ENCODE measurements at places on chromosomes 5 and 9.

DNA sequence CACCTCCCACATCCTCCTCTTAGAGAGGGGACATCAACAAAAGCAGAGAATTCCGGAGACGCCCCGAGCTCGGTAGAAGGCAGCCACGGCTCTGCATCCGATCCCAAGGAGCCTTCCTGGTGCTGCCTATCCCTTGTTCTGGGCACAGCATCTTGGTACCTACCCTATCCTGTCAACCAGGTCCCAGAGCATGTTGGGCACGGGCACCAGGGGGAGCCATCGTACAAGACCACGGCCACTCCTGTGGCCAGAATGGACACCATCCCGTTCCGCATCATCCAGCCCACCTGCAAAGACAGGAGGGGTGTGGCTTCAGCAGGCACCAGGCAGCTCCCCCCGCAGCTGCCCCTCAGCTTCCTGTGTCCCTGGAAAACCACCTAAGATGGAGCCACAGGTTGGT lies 62.7 kb upstream of the ZNF354A start:
- DNase-seq: no peak

DNA sequence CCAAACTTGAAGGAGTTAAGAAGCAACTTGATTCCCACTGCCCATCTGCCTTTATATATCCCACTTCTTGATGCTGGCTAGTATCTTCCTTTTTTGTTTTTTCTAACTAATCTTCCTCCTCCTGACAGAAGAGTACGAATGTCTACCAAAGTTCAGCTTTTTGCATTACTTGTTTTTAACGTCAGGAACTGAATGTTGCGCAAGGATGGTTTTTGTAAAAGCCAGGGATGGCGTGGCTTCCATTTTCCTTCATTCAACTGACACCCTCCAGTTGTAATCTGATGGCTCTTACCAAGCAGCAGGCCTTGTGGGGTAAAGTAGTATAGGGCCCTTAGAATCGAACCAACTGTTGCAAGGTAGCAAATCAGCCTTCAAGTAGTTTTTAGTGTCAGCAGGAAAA lies 70.8 kb upstream of the GPR151 start:
- no peak for DNase-seq

- no peak for DNase-seq
Observed at GRCh38 chr5:75331-76320, 16.3 kb upstream of the PLEKHG4B start.

DNA sequence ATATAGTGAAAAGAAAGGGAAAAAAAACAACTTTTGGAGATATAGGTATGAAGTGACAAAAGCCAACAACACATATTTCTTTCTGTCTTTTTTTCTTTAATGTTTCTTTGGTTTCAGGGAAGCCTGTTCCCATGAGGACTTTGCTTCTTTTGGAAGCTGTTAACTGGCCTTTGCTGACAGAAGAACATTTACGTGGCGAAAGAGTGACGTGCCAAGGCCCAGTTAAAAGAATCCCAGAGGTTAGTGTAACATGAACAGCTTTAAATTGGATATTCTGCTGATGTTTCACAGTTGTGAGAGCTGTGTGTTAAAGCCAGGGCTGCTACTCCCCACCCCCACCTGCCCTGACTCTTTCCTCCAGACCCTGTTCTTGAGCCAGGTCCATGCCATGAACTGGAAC lies 275.9 kb downstream of the CRB2 start:
- DNase-seq: no peak

- no peak for DNase-seq
Observed at GRCh38 chr5:178350361-178351220, 118.0 kb upstream of the PHYKPL start.

DNA sequence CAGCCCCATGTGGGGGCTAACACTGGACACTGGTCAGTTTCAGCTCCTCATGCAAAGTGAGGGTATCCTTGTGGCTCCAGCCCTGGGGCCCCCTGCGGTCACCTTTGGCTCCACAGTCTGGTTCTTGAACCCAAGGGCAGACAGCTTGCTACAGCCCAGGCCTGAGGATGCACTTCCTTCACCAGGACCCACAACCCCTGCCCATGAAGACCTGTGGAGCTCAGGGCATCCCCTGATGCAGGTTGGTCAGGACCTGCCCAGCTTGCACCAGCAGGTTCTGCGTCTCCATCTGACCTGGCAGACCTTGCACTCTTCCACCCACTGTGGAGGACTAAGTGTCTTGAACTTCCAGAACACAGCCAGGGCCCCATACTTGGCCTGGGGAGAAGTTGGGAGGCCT lies 3.7 kb upstream of the MRNIP start:
- no peak for DNase-seq

DNA sequence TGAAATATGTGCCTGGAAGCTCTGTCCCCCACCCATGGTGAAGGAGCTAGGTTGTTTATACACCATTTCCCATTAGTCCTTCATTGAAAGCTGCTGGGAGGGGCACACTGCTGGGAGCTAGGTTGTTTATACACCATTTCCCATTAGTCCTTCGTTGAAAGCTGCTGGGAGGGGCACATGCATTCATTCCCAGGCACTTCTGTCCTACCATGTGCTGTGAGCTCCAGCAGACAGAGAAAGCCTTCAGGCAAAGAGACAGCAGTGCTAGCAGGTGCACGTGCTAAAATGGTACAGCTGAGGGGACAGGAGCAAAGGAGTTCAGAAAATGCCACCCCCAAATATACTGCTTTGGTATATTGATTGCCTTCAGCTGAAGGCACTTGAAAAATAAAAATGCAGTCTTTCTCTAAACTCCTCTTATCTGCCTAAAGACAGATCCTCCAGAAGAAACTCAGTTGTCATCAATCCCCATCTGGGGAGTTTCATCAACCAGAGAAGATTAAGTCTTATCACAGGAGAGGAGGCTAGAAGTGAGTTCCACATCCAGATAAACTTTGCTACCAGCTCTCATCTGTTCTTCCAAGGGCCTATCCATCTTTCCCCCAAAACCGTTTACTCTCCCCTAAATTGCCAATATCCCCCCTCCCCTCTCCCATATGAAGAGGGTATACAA lies 27.7 kb upstream of the DAPK1 start:
- no peak for DNase-seq

GRCh38 chr5:171825051-171825450 lies 39.4 kb downstream of the SMIM23 start:
- no peak for DNase-seq

DNA sequence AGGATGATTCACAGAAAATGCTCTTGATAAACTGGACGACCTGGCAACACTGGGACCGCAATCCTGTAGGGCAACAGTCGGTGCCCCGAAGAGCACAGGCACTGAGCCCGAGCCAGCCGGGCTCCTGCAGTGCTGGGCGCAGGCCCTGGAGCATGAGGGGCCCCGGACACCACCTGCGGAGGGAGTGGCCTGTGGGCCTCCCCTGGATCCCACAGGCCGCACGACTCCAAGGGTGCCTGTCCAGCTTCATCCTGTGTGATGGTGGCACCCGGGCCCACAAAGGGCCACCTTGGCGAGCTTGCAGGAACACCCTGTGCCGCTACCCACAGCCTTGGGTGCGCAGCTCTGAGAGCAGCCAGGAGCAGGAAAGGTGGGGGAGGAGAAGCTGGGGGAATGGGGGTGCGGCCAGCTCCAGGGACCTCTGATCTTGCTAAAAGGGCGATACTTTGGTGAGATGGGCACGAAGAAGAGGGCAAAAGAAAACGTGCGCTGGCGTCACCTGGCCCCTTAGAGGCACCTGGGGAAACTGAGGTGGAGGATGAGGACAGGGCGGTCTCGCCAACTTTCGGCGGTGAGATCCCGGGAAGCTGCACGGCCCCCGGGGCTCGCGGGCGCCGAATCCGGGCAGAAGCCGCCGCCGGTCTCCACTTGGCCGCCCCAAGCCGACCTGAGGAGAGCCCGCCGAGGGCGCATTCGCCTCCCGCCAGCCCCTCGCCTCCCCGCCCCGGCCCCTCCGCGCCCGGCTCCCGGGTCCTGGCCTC lies 722 bp downstream of the TBC1D9B start:
- DNase-seq: no peak

DNA sequence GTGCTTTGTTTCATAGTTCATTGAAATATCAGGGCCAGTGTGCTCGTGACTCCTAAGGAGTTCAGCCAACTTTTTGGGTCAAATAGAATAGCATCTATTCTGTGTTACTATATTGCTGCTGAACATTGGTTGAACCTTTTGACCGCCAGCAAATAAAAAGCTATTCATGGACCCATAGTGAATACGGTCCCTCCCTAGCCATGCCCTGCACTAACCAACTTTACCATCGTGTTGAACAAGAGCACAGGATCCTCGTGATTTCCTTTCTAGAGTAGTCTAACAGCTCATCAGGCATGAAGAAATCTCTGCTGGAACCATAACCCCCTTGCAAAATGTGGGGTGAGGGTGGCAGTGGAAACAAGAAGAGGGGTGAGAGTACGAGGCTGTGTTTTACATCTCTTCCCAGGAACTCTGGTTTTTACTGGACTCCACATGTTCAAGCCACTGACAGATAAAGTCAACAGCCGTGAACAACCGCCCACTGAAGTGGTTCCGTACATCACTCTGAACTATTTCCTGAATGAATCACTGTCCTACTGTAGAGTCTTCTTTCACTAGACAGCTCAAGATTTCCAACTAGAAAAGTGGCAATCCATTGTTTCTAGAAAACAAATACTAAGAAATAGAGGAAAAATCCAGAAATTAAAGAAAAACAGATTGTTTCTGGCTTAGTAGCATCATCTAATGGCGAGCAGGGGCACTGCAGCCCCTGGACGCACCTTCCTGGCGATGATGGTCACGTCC lies 70.1 kb upstream of the SPATA31E1 start:
- peak; percentile 34 for DNase-seq

DNA sequence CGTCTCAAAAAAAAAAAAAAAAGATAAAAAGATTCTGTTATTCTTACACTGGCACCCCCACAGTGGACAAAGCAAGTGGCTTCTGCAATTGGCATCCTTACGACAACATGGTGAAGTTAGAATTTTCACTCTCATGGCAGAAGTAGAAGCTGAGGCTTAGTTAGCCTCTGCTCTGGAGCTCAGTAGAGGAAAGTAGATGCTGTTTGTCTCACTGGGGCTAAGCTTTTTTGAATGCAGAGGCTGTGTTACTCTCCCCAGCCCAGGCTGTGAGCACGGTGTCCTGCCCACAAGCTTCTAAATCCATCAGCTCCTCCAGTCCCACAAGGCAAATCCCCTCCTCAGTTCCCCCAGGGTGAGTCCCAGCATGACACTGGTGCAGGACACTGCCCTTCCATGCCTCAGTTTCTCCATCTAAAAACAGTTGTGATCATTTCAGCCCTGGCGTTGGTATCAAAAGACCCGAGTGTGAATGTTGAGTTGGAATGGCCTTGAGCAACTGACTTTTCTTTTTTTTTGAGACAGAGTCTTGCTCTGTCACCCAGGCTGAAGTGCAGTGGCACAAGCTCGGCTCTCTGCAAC lies 22.6 kb upstream of the PHF19 start:
- DNase-seq: no peak

DNA sequence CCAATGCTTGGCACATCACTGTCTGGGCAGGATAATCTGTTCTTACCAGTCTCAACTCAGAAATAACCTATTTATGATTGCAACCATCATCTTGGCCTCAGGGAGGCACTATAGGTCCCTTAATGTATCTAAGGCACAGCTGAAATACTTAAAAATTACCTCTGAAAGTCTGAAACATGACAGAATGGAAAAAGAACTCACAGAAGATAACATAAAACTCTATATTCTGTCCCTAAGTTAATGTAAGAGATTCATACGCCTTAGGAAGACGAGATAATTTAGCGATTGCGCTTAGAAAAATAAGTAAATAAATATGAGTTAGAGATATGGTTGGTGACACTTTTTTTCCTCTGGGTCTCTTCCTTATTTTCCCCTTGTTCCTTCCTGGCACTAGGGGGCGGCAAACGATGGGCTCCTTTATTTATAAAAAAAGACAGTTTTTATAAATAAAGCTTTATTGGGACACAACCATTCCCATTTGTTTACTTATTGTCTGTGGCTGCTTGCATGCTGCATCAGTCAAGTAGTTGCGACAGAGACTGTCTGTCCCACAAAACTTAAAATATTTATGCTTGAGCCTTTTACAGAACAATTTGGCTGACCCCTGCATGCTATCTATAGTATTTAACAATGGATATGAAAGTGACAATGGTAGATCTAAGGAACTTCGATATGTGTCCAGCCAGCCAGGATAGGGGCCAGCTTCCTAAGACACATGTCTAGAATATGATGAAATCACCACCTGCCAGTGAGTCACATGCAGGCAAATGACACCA lies 79.6 kb downstream of the PDE4D start:
- no peak for DNase-seq

DNA sequence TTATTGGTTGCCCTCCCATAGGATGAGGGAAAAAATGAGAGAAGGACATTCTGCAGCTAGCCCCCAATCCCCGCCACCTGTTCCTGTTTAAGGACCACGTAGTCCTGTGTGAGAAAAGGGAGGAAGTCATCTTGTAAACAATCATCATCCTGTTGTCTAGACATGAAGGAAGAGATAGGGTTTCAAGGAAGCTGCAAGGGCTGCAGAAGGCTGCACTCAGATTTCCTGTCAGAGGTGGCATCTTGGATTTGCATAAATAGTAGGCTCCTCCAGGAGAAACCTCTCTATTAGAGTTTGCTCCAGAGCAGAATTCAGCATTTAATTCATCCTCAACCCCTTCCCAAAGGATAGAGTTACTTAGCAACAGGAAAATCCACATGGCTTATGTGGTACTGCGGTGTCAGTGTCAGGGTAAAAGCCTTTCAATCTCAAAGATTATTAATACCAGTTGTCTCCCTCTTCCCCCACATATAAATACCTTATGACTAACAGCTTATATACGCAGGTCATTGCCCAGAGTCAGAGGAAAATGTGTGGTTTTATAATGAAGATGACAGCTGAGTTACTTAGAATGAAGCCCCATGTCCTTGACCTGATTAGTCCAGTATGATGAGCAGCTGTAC lies 4.6 kb upstream of the DNAJC18 start:
- peak; percentile 74 for DNase-seq

GRCh38 chr9:129273941-129274684 lies 96.1 kb upstream of the IER5L start:
- no peak for DNase-seq

DNA sequence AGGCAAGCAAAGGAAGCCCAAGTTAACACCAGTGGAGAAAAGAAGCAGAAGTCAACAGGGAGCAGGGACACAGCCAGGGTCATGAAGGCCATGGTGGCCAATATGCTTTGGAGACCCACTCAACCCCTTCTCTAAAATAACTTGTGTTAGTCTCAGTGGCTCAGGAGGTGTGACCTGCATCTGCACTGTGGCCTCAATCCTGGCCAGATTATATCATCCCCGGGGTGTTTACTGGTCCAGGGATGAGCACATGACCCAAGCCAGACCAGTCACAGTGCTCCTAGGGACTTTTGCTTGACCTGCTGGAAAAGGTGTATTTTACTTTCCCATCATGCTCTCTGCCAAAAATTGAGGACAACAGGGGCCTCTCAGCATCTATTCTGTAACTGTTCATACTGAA lies 105.2 kb downstream of the DPYSL3 start:
- DNase-seq: no peak

- DNase-seq: no peak
Observed at GRCh38 chr5:97167435-97167834, 15.6 kb downstream of the RIOK2 start.

All from GM04503 (cell line).